ENCODE measurements at places on chromosomes 16 and 17.
A peak's percentile ranks its signal among the peaks of the same experiment; 100 is the strongest.

DNA sequence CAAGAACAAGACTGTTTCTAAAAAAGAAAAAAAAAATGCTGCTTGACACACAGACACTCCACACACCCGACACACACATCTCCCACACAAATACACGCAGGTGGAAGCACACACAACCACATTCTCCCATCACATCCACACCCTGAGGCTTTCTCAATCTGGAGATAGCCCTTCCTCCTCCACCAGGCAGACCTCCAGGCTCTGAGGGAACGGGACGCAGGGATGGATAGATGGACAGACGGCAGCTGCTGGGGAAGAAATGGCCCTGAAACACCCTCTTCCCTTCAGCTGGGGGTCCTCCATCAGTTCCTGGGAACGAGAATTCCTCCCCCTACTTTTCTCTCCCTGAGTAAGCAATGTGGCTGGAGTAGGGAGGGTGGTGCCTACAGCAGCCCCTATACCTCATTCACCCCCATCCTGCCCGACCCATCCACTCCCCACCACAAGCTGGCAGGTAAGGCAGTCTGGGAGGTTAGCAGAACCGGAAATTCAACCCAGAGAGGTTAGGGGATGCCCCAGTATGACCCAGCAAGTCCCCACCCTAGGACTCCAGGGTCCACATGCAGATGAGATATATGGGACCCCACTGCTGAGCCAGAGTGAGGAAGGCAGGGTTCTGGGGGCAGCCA lies 4.1 kb upstream of the LITAFD start:
- peak; percentile 65 for DNase-seq

- DNase-seq: no peak
Observed at GRCh38 chr17:60528828-60529227, 2.8 kb upstream of the APPBP2 start.

DNA sequence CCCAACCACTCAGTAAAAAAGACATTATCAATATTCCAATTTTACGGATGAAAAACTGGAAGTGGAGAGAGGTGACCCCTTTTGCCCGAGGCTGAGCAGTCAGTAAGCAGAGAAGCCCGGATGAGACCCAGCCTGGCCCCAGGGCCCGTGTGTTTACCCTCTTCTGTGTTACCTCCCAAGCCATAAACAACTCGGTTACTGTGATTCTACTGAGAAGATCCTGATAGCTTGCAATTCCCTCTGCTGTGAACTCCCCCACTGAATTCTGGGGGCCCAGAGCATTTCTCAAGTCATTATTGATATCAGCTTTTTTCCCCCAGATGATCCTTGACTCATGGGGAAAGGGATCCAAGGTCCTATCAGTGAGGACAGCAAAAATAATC lies 482.6 kb upstream of the ERCC4 start:
- DNase-seq: no peak

DNA sequence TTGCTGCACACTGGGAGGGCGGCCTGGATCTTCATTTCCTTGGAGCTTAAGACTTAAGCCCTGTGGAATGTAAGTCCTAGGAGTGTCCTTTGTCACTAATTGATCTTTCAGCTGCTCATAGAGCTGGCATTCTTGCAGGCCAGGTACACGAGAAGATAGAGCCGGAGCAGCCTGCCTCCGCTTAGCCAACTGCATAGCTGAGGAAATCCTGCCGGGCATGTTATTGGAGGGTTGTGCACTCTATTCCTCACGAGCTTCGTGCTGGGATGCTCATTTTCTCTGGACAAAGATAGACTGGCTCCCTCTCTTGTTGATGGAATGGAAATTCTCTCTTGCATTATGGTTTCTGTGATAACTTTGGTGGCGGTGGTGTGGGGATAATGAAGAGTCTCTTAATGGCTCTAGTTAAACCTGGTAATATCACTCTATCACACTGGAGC lies 76.9 kb downstream of the RPA1 start:
- DNase-seq: peak; percentile 48

DNA sequence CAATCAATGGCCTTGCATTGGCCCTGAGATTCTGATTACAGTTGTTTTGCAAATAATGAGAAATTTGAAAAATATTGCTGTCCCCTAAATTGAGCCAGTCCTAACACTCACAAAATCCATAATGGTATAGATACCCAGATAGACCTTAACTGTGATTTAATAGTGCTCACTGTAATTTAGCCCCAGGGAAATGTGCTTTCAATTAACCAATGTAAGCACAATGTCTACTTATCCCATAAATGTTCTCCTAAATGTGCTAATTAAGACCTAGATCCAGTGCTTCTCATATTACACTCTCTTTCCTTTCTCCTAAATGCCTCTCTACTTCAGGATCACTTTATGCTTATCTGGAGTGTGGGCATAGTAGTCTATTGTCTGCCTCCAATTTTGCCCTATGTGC lies 417.8 kb upstream of the CCL2 start:
- no peak for DNase-seq

- no peak for DNase-seq
Observed at GRCh38 chr17:62597920-62598319, 29.6 kb upstream of the MRC2 start.

GRCh38 chr16:57434003-57434402 lies 13.2 kb downstream of the CIAPIN1 start:
- DNase-seq: no peak

GRCh38 chr17:68103148-68103547 lies 67.6 kb downstream of the KPNA2 start:
- no peak for DNase-seq

- no peak for DNase-seq
Observed at GRCh38 chr17:77132411-77133086, 8.2 kb upstream of the SEC14L1 start.

- no peak for DNase-seq
Observed at GRCh38 chr17:76579281-76579680, 6.4 kb downstream of the ST6GALNAC2 start.

DNA sequence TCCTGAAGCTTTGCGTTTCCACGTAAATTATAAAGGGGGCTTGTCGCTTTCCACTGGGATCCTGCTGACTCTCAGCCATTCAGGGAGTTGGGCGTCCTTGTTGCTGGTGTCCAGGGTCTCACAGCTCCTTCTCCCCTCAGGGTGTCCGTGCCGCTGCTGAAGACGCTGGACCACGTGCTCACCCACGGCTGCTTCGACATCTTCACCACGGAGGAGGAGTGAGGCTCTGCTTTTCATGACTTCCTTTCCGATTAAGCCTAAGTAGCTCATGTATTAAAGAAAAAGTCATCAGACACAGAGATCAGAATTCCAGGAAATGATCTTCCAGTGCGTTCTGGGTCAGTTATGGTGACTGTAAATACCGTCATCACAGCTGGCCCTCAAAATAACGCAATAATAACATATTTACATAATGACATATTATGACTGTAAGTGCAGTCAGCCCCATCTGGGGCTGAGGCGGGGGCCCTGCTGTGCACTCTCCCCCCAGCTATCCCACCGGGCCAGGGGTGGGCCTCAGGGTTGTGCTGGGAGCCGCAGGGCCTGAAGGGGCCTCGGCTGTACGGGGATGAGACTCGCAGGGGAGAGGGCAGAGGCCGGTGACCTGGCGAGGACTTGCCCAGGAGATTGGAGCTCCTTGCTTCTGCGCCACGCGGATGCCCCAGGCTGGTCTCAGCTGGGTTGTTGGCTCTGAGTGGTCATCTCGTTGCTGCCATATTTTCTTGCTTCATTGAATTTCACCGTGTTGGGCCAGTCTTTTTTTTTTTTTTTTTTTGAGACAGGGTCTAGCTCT lies 92.9 kb upstream of the ZNF750 start:
- DNase-seq: no peak

GRCh38 chr17:62704381-62704971 lies 77.0 kb downstream of the MRC2 start:
- peak; percentile 86 for DNase-seq

DNA sequence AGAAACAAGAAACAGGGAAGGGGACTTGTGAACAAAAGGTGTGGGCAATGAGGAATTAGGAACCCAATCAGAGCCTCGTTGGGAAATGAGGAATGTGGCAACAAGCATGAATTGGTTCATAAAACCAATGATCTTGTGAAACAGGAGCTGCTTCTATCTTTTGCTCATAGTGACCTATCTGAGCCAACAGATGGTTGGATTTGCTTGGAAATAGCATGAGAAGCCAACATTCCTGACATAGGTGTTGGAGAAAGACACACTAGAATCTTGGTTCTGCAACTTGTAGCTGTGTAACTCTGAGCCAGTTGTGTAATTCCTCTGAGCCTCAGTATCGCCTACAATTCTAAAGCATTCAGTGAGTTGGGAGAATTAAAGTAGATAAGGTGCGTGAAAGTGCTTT lies 251.9 kb upstream of the AXIN2 start:
- DNase-seq: no peak

- no peak for DNase-seq
Observed at GRCh38 chr17:14471052-14471451, 170.2 kb downstream of the HS3ST3B1 start.

DNA sequence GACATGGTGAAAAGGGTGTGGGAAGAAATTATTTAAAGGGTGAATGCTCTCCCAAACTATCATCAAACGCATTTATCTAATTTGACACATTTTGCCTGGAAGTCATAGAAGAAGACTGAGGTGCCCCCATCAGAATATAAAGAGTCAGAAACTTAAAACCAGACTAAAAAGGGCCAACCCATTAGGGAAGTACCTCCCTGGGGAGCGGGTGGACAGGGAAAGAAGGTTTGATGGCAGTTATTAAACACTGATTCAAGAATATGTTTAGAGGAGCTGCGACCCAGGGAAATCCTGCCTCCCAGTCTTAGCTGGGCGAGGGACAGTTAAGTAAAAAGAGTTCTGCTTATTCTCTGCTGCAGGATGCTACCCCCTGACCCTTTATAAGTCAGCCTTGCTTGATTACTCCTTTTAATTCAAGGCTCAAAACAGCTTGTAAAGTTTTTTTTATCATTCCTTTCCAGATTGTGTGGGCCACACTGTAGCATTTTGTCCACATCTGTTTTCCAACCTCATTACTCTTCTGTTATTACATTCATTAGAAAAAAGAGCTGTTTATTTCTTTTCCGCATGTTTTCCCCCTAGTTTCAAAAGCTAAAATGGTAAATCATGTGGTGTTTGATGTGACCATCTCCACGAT lies 138.5 kb upstream of the TBX2 start:
- no peak for DNase-seq

DNA sequence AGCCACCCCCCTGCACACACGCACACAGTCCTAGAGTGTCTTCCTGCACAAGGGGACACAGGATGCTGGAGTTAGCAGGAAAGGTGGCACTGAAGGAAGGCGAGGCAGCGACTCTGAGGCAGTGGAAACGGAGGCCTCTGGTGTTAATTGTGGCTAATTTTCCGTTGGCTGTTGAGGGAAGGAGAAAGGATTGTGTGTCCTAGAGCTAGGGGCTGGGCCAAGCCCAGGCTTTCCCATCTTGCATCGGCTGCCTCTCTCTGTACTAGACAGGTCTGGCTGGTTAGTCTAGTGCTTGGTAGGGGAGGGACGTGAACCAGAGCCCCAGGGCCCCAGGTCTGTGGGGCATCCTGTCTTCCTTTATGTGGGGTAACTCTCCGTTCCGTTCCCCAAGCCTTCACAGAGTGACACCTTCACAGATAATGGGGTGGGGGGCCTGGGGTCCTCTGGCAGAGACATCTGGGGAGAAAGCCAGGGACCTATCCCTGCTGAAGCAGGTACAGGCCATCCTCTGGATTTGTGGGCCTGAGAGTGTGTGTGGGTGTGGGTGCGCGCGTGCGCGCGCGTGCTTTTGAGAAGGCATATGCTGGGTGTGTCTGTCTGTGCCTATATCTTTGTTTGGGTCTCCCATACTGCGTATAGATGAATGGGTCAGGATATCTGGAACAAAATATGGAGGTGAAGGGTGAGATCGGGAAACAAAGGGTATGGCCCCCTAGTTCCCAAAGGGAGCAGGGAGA lies at the start of gene CHD3:
Gene CHD3 (plus strand): TSS at position 606 of the 737 bp plus-strand sequence. CDS start 212 bp downstream, outside the sequence.
- DNase-seq: peak; percentile 84

GRCh38 chr17:78992542-78993212 lies 13.0 kb upstream of the LGALS3BP start:
- DNase-seq: no peak

DNA sequence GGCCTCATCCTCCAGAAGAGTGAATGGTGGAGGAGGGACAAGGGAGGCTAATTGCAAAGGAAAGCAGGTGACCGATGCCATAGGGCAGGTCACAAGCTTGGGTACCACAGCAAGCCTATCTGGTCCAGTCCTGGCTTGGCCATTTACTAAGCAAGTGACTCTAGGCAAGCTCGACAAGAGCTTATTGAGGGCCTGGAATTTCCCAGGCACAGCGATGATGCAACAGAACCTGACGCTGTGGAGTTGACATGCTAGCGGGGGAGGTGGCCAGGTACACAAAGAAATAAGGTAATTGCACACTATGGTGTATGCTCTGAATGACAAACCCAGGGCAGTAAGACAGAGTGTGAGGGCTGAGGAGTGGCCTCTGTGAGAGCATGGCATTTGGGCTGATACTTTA lies 98.5 kb downstream of the PGS1 start:
- DNase-seq: no peak

GRCh38 chr17:77927777-77928518 lies 30.6 kb upstream of the TNRC6C start:
- DNase-seq: no peak

All from PC-9 (cell line).